ENCODE measurements at places on chromosomes 1 and 21.
A peak's percentile ranks its signal among the peaks of the same experiment; 100 is the strongest.

GRCh38 chr1:183824291-183824690 lies 19.4 kb downstream of the RGL1 start:
- DNase-seq = no peak

DNA sequence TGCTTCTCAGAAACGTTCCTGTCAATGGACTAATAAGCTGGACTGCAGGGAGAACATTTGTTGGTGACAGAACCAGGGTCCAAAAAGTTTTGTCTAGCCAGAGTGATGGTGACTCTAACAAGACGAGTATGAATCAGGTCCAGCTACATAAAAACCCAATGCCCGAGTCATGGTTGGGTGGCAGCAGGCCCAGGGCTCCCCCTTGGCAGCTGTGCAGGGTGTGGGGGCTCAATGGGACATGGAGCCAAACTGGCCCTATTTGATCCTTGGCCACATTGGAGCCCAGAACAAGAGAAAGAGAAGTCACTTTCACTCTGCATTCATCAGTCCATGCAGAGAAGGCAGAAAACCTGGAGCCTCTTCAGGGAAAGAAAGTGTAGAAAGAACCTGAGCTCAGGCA lies 37.9 kb upstream of the TENT5C start:
- no peak for DNase-seq

DNA sequence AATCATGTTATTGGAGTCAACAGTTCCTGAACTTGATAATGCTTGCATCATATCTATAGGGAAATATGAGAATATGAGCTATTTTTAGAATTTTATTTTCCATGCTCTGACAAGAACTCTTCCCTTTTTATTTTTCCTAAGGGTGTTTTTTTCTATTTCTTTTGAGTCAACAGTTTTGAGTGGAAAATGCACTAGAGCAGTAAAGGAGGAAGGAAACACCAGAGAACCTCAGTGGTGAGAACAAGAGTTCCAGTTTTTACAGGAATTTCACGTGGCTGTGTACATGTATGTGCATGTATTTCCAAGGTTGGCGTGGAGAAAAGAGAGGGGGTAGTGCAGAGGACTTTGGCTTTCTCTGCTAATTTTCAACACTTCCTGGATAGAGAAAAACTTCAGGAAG lies 63.6 kb upstream of the TNFSF18 start:
- DNase-seq = no peak

DNA sequence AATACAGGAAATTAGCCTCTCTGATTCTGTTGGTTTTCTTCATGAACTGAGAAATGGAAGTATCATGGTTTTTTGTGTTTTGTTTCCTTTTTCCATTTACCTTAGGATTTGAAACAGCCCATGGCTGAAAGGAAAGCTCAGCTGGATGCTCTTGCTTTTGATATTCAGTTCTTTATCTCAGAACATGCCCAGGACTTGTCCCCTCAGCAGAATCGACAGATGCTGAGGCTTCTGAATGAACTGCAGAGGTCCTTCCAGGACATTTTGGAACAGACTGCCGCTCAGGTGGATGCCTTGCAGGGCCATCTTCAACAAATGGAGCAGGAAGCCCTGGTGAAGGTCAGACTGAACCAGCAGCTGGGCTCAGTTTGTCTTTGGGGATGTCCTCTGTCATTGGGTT lies 142.4 kb downstream of the MACF1 start:
- DNase-seq = no peak

DNA sequence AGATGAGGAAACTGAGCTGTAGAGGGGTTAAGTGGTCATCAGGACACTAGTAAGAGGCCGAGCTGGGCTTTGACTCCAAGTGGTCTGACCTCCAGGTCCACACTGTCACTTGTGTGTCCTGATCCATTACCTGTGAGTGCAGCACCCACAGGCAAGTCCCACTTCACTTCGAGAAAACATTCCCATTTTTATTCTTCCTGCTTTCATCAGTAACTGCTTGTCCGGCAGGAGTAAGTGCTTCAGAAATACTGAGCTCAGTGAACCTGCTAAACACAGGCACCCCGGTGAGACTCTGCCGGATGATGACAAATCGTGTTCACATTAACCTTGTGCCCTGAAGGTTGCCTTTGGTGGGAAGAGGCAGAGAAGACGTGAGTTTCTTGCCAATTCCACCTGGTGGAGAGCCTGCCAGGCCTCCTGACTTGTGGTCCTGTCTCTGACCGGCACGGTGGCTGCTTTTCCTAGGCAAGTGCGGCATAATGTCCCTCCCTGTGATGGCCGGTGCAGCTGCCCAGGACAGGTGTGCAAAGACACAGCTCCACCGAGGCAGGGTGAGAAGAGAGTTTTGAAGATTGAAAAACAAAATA lies 29.4 kb downstream of the ZBTB18 start:
- DNase-seq = no peak

DNA sequence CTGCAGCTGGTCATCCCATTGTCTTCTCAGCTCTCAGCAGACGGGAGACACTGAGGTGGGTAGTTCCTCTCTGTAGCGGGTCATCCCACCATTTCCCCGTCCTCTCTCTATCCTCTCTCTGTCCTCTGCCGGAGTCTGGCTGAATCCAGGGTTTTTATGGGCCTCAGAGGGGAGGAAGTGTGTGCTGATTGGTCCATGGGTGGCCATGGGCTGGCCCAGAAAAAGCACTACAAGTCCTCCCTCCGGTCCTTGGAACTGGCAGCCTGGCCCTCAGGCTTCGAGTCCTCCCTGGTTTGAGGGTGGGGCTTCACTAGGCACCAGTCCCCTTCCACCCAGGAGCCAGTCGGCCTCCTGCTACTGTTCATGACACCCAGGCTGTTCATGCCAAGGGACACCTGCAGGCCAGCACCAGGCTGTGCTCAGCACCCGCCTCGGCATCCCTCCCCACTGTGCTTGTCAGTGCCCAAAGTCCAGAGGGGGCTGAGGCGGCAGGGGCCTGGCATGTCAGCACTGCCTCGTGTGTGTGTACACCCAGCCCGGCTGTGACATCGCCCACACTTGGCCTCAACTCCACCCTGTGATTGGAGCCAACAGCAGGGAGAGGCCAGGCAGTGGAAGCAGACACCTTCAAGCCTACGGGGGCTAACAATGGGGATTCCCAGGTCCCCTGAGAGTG lies 23.0 kb upstream of the LRRC8C start:
- DNase-seq = no peak

DNA sequence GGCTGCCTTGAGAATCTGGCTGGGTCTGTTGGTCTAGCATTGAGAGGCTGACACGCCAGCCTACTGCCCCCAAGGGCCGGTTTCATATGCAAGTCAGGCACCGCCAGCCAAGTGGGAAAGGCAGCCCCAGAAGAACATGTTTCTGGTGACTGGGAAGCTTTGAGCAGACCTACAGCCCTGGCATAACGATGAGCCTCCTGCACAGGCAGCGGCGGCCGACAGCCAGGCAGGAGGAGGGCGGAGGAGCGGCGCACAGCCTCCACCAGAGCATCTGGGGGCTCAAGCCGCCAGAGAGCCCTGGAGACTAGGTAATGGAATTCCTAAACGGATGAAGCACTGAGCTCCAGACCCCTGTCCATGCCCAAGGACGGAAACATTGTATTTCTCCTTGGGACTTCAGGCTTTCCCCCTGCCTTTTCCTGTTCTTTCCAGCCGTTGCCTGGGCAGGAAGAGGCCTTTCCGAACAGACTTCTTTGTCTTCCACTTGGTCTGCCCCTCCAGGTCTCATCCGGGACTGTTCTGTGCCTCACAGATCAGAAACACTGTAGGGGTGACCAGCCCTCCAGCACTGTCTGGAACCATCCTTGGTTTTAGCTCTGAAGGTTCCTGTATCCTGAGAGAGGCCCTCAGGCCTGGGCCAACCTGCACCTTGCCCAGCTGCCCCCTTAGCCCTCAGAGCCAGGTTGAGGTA lies 59.5 kb downstream of the IRF2BP2 start:
- DNase-seq = no peak

- no peak for DNase-seq
These were observed 165.0 kb downstream of the TRIM33 start for GRCh38 chr1:114345930-114346479.

GRCh38 chr1:71312545-71312944 lies 231.7 kb upstream of the ZRANB2 start:
- DNase-seq = no peak

GRCh38 chr1:161491472-161491871 lies 13.8 kb upstream of the FCGR2A start:
- DNase-seq = no peak

DNA sequence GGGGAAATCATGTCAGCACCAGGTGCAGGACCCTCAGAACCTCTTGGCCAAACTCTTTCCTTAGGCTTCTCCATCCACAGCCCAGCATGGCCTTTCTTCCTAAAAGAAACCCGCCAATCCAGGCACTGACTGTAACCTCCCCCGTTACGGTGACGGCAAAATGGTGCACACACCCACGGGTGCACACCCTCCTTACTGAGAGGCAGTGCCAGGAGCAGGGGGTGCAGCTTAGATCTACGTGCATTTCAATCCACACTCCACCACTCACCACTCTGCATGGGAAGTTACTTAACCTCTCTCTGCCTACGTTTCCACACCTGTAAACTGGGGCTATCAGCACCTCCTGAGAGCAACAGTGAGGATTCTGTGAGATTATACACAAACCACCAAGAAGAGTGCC lies 31.0 kb downstream of the SUSD4 start:
- DNase-seq = no peak

- no peak for DNase-seq
These were observed 32.1 kb upstream of the ADORA3 start for GRCh38 chr1:111535256-111536191.

GRCh38 chr1:53084589-53084971 lies 22.6 kb downstream of the PODN start:
- DNase-seq = no peak

GRCh38 chr1:112878321-112878720 lies 77.7 kb downstream of the SLC16A1 start:
- no peak for DNase-seq

- peak; percentile 99 for DNase-seq
These were observed at the start of gene SLFNL1 for GRCh38 chr1:41021526-41022308. TSS of gene SLFNL1 (minus strand) at chr1:41021725. CDS start at chr1:41020660, 1,065 bp downstream.

- DNase-seq = no peak
These were observed 22.3 kb downstream of the THEM4 start for GRCh38 chr1:151887028-151887427.

DNA sequence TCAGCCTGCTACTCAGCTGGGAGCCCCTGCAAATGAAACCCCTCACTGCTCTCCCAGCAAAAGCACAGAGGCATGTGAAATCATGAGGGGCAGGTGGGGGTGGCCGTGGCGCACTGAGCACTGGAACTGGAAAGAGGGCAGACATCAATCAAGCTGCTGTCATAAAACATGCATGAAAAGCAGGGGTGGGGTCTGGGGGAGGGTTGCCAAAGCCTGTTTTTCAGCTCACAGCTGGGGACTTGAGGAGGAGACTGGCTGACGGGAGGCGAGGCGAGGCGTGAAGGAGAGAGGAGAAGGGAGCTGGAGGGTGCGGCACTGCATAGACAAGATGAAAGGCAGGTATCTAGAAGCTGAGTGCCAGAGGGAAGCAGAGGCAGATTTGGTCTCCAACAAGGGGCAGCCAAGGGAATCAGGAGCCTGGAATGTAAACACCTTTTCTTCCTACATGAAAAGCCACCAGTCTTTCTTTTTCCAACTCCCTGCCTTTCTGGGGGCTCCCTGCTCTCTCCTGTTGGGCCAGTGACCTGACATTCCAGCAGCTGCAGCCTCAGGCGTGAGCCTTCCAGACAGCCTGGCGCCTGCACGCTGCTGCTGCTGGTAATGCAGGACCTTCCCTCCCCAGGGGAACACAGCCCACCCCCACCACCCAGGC lies 87.0 kb downstream of the NMNAT2 start:
- DNase-seq = no peak

DNA sequence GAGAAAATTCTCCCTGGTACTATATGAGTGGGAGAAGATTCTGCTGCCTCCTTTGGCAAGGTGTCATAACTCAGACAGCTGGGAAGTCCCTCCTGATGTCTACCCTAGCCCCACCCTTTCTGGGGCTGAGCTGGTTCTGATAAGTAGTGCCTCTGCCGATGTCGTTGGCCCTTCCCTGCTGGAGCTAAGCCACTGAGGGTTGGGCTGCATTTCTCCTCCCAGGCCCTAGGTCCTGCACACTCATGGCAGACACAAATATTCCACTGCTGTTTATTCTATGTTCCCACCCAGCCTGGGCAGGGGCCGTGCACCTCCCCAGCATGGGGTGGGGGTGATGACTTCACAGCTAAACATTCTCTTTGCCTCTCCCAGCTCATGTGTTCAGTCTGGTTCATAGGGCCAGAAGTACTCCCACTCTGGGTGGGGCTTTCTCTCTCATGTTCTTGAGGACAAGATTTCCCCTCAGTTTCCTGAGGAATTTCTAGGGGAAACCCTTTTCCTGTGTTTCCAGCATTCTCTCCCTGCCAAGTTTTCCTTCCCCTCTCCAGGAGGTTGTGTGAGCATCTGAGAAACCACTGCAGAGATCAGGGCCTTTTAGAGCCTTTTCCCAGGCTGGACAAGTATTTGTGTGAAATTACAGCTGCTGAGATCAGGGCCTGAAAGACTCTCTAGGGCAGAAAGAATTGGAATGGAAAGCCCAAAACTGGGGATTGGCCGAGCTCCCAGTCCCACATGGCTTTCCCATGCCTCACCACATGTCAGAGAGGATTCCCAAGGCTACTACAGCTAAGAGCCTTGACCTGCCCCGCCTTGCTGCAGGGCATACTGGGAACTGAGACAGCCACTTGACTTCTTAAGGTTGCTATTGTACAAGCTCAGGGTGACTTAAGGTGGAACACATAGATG lies 66.2 kb downstream of the ATP2B4 start:
- peak; percentile 36 for DNase-seq

DNA sequence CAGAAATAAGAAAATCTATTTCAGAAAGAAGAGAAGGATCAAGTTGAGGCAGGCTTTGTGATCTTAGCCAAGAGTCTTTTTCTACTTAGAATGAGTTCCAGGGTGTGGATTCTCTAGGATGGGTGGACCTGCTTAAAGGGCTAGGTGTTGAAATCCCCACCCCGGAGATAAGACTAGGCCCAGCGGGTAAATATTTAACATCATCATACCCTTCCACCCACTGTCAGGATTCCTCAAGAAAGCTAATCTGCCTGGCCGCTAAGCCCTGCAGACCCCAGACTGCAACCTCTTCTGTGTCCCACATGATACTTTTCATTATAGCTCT lies 5.8 kb downstream of the IGSF9 start:
- no peak for DNase-seq

GRCh38 chr1:92219028-92219427 lies 1.3 kb downstream of the C1orf146 start:
- DNase-seq = no peak

DNA sequence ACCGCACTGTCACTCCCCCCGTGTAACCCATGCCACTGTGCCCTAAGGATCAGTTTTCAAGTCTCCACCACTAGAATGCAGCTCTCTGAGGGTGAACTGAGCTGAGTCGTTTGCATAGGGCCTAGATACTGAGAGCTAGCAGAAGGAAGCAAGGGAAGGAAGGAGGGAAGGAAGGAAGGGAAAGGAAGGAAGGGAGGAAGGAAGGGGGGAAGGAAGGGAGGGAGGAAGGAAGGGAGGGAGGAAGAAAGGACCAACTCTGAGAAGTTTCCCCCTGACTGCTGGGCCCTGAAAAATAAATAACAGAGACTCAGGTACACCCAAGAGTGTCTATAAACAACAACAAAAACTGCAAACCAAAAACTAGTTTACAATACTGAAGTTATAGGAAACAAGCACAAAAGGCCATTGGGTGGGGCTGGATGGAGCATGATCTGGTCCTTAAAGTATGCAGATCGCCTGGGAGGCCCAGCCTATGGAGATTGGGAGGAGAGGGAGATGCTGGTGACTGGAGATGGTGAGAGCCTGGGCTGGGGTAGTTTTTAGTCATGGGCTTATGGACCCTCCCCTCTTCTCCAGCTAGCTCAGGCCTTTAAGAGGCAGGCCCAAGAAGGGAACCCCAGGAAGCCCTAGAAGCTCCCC lies 1.7 kb upstream of the MRPS15 start:
- DNase-seq = no peak

GRCh38 chr1:241823925-241824324 lies 24.1 kb upstream of the EXO1 start:
- DNase-seq = no peak
